ENCODE measurements at places on chromosomes 2 and 18. TPM values are rescaled to one million over a fixed set of nuclear protein-coding genes. Genes with fewer than 3 reads are reported as not detected.

Gene FEZ2
- 40.6 TPM for total RNA-seq

Gene TTR
- not detected for total RNA-seq

Gene PLB1
- 1.3 TPM for total RNA-seq

Gene ASB18
- total RNA-seq, result not detected

Gene CMPK2
- total RNA-seq, result 15.3 TPM

Gene ANO7
- 0.94 TPM for total RNA-seq

Gene XPO1
- total RNA-seq, result 113 TPM

Gene COLEC12
- total RNA-seq, result 34.7 TPM

Gene KIAA2012
- not detected for total RNA-seq

Gene CYP26B1
- total RNA-seq, result 11.8 TPM

Gene ALPI
- total RNA-seq, result not detected

Gene ARMC9
- total RNA-seq, result 26.2 TPM

Measured in thyroid gland (tissue), 4 donors.